ENCODE measurements at places on chromosomes 2 and 18. TPM values are rescaled to one million over a fixed set of nuclear protein-coding genes. Genes with fewer than 3 reads are reported as not detected.

DNA sequence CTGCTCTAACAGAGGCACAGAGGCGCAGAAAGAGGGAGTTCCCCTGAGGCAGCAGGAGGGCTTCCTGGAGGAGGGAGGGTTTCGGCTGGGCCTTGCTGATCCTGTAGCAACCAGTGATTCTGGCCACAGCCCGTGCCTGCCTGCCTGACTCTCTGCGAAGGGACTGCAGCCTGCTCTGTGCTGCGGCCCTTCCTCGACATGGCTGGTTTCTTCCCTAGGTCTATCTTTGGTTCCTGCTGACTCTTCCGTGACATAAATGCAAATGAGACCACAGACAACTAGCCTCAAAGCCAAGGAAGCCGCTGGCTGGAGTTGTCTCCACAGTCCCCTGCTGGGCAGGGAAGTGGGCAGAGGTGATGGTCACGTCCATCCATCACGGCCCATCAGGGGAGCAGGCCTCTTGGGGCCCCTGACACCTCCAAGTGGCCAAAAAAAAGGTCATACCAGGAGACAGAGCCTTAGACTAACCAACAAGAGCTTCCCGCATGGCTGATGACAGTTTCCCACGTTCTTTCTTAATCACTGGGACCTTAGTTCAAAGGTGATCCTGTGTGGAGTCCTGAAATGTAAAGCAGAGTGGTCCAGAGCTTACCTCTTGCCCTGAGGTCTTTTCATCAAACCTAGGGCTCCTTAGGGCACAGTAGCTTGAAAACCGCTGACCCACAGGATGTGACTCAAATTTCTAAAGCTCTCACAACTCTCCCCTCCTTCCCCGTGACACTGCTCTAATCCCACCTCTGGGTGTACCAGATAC, 55.3 kb downstream of the HS1BP3 start:
- H3K27me3 ChIP-seq = no peaks in the 10 kb centered on the region
- peak; percentile 64 for DNase-seq
- peaks cover 47% of the 10 kb centered on the region for H3K4me1 ChIP-seq
- no peaks in the 10 kb centered on the region for H3K36me3 ChIP-seq
- no peak overlapping the region for H3K4me3 ChIP-seq

DNA sequence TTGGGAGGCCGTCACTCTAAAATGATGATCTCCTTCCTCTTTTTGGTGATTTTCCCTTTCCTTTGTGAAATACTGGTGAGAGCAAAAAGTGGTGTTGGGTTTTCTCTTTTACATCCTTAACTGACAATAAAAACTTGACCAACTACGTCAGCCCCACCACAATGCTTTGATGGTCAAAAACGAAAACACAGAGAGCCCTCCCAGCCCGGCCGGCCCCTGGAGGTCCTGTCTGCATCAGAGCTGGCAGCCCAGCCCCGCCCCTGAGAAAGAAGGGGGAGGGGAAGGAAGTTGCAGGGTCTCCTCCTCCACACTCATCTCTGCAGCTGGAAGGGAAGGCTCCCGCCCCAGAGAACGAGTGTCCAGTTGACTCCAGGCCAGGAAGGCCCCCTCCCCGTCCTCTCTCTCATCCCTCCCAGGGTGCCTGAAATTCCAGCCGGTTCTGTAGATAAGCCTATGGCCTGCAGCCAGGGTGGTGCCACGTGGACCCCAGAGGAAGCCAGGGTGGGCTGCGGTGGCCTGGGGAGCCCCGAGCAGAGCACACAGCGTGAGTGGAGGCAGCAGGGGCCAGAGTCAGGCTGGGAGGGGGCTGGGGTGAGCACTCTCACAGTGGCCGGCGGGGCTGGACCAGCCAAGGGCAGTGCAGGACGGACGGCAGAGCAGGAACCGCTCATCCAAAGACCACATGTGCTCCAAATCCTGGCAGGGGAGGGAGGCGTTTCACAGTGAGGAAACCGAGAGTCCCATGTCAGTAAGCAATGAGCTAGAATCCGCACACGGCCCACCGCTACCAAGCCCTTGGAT, 19.8 kb downstream of the BIN1 start:
- peaks cover 99% of the 10 kb centered on the region for H3K4me1 ChIP-seq
- DNase-seq = peak; percentile 96
- H3K27me3 ChIP-seq = no peaks in the 10 kb centered on the region
- peak overlapping the region; percentile 27 for H3K4me3 ChIP-seq
- peaks cover 11% of the 10 kb centered on the region for H3K36me3 ChIP-seq
- peak overlapping the region; percentile 98 for H3K27ac ChIP-seq

- no peak overlapping the region for H3K4me3 ChIP-seq
- no peaks in the 10 kb centered on the region for H3K27me3 ChIP-seq
- no peak for DNase-seq
- peaks cover 73% of the 10 kb centered on the region for H3K36me3 ChIP-seq
Observed at GRCh38 chr2:239146011-239146641, 254.7 kb downstream of the HDAC4 start.

GRCh38 chr18:8468921-8469335, 140.3 kb upstream of the RAB12 start:
- peaks cover 41% of the 10 kb centered on the region for H3K4me1 ChIP-seq
- H3K4me3 ChIP-seq = no peak overlapping the region
- H3K27ac ChIP-seq = peak overlapping the region; percentile 43
- DNase-seq = peak; percentile 78
- H3K27me3 ChIP-seq = no peaks in the 10 kb centered on the region

- H3K4me1 ChIP-seq = no peaks in the 10 kb centered on the region
- H3K4me3 ChIP-seq = no peak overlapping the region
- no peaks in the 10 kb centered on the region for H3K36me3 ChIP-seq
- no peak overlapping the region for H3K27ac ChIP-seq
- DNase-seq = no peak
Observed at GRCh38 chr2:101998556-101998895, 6.8 kb downstream of the IL1R2 start.

DNA sequence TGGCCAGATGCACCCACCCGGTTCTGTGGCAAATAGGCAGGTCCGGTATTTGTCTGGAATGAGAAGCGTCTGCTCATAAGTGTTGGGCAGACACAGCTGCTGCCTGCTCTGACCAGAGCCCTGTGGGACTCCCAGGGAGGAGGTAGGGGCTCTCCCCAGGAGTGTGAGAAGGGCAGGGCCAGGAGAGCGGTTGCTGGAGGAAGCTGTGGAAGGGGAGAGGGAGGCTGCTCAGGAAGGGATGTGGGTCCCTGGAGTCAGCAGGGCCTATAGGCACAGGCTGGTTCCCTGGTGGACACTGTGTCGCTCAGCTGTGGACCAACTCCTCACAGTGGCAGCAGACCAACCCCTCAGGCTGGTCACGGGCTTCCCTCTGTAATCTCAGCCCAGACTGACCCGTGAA, 109.2 kb downstream of the DYSF start:
- no peak overlapping the region for H3K27ac ChIP-seq
- H3K27me3 ChIP-seq = no peaks in the 10 kb centered on the region
- no peak for DNase-seq
- peaks cover 23% of the 10 kb centered on the region for H3K36me3 ChIP-seq

DRC1 gene
- polyA plus RNA-seq = 0.09 TPM

DNA sequence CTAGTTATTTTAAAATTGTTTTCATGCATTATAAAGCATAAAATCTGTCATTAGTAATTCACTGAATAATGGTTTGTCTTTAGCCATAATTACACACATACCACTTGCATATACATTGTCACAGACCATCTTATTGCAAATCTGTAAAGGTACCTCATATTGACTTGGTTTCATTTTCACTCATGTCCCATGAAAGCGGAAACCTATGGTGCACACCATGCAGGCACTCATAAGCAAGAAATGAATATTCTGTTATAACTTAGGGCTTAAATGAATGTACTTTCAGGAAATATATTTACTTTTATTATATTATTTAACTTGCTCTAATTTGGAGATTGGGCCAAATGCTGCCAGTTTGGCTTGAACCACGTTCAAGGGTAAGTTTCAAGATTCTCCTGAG, 29.2 kb upstream of the STK17B start:
- no peak for DNase-seq
- no peaks in the 10 kb centered on the region for H3K36me3 ChIP-seq
- no peaks in the 10 kb centered on the region for H3K4me1 ChIP-seq
- no peak overlapping the region for H3K27ac ChIP-seq
- no peak overlapping the region for H3K4me3 ChIP-seq
- no peaks in the 10 kb centered on the region for H3K27me3 ChIP-seq

GRCh38 chr18:77376043-77376732, 126.5 kb downstream of the GALR1 start:
- H3K4me3 ChIP-seq = no peak overlapping the region
- no peaks in the 10 kb centered on the region for H3K36me3 ChIP-seq

DNA sequence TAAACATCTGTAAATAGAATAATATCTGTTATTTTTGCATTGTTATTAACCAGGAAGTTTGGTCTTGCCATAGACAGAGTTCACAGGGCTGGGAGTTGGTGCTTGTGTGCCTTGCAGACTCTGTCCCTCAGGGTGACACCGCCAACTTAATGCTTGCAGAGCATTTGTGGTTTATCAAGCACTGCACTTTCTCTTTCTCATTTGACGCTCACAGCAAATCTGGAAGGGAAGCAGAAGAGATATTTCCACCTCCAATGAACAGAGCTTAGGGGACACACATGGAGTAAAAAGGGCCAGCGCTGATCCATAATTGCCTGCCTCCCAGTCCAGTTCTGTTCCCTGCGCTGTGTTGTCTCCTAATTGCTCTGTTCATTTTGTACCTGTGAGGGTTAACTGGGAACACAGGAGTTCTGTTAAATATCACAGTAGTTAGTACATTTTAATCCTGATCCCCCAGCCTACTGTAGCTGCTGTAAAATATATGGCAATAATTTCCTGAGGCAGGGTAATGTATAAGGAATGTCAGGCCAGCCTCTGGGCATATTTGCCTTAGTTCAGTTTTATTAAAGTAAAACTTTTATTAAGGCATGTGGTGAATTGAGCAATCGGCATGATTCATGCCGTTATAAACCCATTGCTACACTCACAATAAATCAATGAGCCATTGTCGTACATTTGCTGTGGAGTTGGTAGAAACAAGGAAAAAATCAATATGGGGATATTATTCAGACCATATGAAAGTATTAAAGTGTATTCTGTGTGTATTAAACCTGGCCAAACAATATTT, 182.5 kb upstream of the OSR1 start:
- no peaks in the 10 kb centered on the region for H3K36me3 ChIP-seq
- no peak overlapping the region for H3K4me3 ChIP-seq
- peak; percentile 31 for DNase-seq
- no peak overlapping the region for H3K27ac ChIP-seq
- H3K4me1 ChIP-seq = peaks cover 2% of the 10 kb centered on the region

- H3K27ac ChIP-seq = no peak overlapping the region
- H3K4me1 ChIP-seq = no peaks in the 10 kb centered on the region
- H3K4me3 ChIP-seq = no peak overlapping the region
- no peak for DNase-seq
- H3K36me3 ChIP-seq = peaks cover 3% of the 10 kb centered on the region
Observed at GRCh38 chr2:96580771-96581170, 44.2 kb downstream of the ARID5A start.

DNA sequence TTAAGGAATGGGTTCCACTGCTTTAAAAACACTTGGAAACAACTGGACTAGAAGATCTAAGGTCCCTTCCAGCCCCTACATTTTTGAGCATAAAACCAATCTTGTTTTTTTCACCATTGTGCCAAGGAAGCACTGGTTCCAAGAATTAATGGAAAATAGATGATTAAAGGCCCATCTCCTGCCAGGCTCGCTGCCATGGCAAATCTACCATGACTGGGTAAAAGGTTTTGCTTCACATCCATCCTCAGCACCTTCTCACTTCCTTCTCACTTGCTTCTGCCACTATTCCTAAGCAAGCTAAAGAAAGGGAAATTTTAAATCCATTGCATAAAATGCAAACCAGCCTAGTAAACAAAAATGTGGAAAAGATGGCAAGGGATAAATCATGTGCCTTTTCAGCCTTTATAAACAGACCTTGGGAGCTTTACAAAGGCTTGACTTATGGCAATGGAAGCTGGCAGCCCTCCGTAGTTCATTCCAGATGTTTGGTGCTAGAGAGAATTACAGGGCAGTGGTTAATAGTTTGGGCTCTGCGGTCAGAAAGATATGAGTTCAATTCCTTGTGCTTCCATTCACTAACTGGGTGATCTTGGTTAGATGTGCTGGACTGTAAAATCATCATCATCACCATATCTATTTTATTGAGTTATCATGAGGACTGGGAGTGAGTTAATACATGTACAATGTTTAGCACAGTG, 27.0 kb upstream of the ST3GAL5 start:
- peak; percentile 42 for DNase-seq
- no peaks in the 10 kb centered on the region for H3K27me3 ChIP-seq
- H3K4me1 ChIP-seq = no peaks in the 10 kb centered on the region
- peaks cover 4% of the 10 kb centered on the region for H3K36me3 ChIP-seq
- H3K4me3 ChIP-seq = no peak overlapping the region
- H3K27ac ChIP-seq = no peak overlapping the region

GATA6 gene
- 1.9 TPM for polyA plus RNA-seq

GRCh38 chr2:80256782-80257167, 47.8 kb downstream of the LRRTM1 start:
- no peaks in the 10 kb centered on the region for H3K36me3 ChIP-seq
- H3K4me3 ChIP-seq = no peak overlapping the region
- H3K27ac ChIP-seq = no peak overlapping the region
- H3K4me1 ChIP-seq = no peaks in the 10 kb centered on the region

ACTR1B gene
- 46.0 TPM for polyA plus RNA-seq

GRCh38 chr18:8841781-8842485, 136.6 kb downstream of the MTCL1 start:
- DNase-seq = no peak
- no peaks in the 10 kb centered on the region for H3K36me3 ChIP-seq
- peaks cover 2% of the 10 kb centered on the region for H3K27me3 ChIP-seq
- no peak overlapping the region for H3K4me3 ChIP-seq

GRCh38 chr2:234290671-234291070, 206.2 kb downstream of the ARL4C start:
- H3K27me3 ChIP-seq = no peaks in the 10 kb centered on the region
- peaks cover 24% of the 10 kb centered on the region for H3K4me1 ChIP-seq
- H3K27ac ChIP-seq = no peak overlapping the region

SPDYA gene
- 0.49 TPM for polyA plus RNA-seq

GRCh38 chr2:186380805-186381204, 105.3 kb upstream of the ZC3H15 start:
- no peaks in the 10 kb centered on the region for H3K36me3 ChIP-seq
- no peaks in the 10 kb centered on the region for H3K4me1 ChIP-seq
- H3K4me3 ChIP-seq = no peak overlapping the region
- no peak for DNase-seq
- no peaks in the 10 kb centered on the region for H3K27me3 ChIP-seq
- no peak overlapping the region for H3K27ac ChIP-seq

DNA sequence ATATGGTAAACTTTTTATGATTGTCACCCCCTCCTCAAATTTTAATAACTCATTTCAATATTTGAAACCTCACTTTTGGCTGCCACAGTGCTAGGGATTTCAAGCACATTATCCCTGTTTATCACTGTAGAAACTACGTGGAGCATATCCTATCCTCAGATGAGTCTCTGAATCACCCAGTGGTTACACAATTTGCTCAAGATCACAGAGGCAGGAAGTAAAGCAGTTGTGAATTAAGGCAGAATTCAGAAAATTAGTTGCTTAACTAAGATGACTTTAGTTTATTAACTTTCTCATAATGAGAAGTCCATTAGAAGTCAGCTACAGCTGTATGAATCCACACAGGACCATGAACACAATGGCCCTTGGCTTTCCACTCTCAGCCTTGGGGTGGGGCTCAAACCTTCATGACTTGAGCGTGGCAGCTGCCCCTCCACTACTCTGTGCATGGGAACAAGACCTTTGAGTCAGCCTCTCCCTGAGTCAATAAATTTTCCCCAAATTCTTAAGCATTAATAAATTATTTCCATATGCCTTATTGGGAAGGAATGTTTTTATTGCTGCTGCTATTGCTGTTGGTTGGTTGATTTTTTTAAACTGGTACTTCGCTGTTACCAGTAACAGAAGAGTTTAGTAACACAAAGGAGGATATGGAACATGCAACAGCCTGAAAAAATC, 369.0 kb downstream of the CBLN2 start:
- no peak overlapping the region for H3K4me3 ChIP-seq
- H3K27me3 ChIP-seq = no peaks in the 10 kb centered on the region
- no peaks in the 10 kb centered on the region for H3K4me1 ChIP-seq
- no peak overlapping the region for H3K27ac ChIP-seq
- no peaks in the 10 kb centered on the region for H3K36me3 ChIP-seq

All from muscle of leg (tissue), 16 donors.